HEK293T (cell line): ENCODE measurements at places on chromosomes 16 and 17.

- no peak for DNase-seq
These were observed 12.6 kb downstream of the CACNG1 start for GRCh38 chr17:67056746-67057490.

DNA sequence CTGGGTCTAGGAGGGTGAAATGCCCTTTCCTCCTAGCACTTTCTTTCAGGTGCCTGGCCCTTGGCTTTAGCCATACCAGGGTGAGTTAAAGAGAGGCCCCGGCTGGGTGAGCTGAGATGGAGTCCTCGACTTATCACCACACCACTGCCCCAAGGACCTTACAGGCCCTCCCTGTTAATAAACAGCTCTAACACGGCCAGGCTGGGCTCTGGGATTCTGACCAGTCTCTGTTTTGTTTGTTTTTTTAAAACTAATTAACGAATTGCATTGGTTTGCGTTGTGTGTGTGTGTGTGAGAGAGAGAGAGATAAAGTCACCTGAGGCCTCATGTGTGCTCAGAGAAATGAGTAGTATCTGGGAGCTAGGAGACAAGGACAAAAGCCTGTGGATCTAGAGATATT, 14.3 kb downstream of the MYL4 start:
- no peak for DNase-seq

GRCh38 chr17:35841505-35841904, 27.2 kb downstream of the HEATR9 start:
- no peak for DNase-seq

GRCh38 chr16:70417661-70418060, 21.2 kb downstream of the ST3GAL2 start:
- no peak for DNase-seq

GRCh38 chr16:83095941-83096692, 469.3 kb downstream of the CDH13 start:
- no peak for DNase-seq

DNA sequence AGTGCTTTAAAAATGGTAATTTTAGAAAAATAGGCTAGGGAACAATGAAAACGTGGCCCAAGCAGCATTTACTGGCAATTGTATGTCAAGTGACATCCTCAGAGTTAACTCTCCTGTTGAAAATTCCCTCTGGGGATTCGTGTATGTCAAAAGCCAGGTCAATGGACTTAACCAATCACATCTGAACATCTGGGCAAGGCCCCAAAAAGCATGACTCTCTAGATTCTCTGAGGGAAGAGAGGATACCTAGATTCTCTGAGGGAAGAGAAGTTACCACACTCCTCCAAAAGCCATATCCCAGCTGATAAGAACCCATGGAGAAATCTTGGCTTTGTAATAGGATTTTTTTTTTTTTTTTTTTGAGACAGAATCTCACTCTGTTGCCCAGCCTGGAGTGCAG, 23.5 kb downstream of the NFE2L1 start:
- no peak for DNase-seq

DNA sequence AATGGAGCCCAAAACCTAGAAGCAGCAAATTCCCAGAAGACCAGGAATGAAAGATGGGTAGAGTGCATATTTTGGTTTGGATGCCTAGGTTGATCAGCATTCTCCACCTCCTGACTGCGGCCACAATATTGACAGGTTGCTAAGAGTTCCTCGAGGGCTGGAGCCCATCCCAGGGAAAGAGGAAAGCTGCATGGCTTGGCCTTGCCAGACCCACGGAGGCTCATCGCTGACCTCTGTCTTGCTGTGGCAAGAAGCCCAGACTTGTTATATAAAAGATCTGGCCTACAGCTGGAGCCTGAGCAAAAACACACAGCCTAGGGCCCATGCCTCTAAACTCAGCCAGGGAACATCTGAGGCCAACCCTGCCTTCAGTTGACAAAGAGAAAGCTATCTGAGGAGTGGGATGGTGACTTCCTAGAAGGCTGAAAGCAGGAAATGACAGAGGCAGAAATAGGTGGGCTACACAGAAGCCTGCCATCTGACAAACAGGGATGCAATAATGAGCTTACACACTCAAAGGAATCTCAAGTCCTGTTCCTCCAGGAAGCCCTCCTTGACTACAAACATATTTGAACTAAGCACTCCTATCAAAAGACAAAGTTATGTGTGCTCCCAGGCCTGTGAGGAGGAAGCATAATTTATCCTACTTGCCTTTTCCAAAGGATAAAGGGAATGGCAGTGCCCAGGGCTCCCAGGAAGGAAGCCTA, 22.5 kb upstream of the SLC35B1 start:
- DNase-seq = no peak

DNA sequence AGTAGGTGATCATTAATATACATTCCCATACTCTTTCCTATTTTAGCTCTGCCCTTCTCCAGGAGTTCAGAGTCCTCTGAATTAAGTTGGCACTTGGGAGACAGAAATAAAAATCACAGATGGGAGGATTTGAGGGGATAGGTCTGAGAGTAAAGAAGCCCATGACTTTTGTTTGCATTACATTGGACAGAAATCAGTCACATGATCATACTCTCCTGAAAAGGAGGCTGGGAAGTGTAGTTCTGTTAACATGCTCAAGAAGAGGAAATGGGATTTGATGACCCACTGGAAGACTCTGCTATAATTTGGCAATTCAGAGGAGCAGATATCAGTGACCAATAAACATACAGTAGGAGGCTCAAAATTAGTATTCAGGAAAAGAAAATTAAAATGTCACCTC, 674.9 kb upstream of the C16orf82 start:
- no peak for DNase-seq

DNA sequence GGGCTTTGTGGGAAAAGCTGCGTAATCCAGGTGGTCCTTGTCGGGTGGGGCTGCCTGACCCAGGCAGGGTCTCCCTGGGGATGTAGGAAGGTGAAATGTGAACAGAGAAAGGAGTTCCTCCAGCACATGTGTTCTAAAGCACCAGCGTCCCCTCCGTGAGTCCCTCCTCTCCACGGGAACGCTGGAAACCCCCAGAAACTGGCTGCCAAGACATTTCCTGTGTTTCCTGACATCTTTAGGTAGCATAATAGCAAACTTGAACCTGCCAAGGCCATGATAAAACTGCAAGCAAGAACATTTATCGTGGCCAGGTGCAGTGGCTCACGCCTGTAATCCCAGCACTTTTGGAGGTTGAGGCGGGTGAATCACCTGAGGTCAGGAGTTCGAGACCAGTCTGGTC, 12.6 kb upstream of the PYDC1 start:
- DNase-seq = no peak

DNA sequence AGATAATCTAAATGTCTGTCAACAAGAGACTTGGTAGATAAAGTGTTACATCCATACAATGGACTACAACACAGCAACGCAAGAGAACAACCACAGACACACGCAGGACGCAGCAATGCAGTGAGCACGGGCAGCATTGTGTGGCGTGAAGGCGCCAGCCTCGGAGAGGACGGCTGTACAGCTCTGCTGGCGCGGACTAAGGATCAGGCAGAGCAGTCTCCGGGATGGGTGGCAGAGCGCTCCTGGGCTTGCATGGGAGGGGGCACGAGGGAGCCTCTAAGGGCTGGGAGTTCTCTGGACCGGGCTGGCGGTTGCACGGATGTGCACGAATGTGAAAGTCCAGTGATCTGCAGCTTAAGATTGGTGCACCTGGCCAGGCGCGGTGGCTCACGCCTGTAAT, 34.5 kb downstream of the ACTG1 start:
- DNase-seq = no peak

GRCh38 chr17:6996256-6997011, 585 bp downstream of the ALOX12 start:
- no peak for DNase-seq

DNA sequence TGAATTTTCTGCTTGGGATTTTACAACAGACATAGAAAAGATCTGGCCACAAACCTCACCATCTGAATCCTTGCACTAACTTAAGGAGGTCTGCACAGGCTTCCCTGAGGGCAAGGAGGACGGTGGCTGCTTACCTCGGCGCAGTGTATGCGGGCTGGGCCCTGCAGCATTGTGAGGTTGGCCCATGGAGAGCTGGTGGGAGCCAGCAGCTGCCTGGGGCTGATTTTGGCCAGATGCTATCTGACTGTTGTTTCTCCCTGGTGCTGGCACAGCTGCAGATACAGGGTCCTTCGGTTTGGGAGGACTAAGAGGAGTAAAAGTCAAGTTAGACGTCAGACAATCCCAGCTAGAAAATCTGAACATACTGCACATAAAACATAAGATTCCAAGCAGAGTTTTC, 79.8 kb downstream of the ARHGAP17 start:
- no peak for DNase-seq
